Smooth muscle cell of the pulmonary artery (primary cell): ENCODE measurements at places on chromosomes 16 and 17. TPM values are rescaled to one million over a fixed set of nuclear protein-coding genes. Genes with fewer than 3 reads are reported as not detected.

IRX5 gene
- total RNA-seq, result 0.43 and 0.98 TPM in 2 replicates

CPHXL2 gene
- not detected in 2 replicates for total RNA-seq

CCL4L2 gene
- total RNA-seq, result 0.13 TPM in 1 of 2 replicates, not detected in the other

NPB gene
- total RNA-seq, result 0.39 and 0.92 TPM in 2 replicates

TMIGD1 gene
- not detected in 2 replicates for total RNA-seq

C17orf78 gene
- total RNA-seq, result not detected in 2 replicates

REXO5 gene
- total RNA-seq, result 2.8 and 3.0 TPM in 2 replicates

CCDC78 gene
- 1.6 and 4.9 TPM in 2 replicates for total RNA-seq

ABCA9 gene
- 12.0 and 62.2 TPM in 2 replicates for total RNA-seq

ACSM2B gene
- total RNA-seq, result not detected in 2 replicates

GRB7 gene
- 0.13 TPM in 1 of 2 replicates, not detected in the other for total RNA-seq

CLDN7 gene
- total RNA-seq, result 0.33 and 0.65 TPM in 2 replicates

ZNF174 gene
- 6.1 and 6.3 TPM in 2 replicates for total RNA-seq

TEKT5 gene
- total RNA-seq, result 0.07 and 0.13 TPM in 2 replicates

MMP15 gene
- total RNA-seq, result 2.4 and 4.3 TPM in 2 replicates

CDH1 gene
- total RNA-seq, result 0.13 and 0.52 TPM in 2 replicates

RAI1 gene
- total RNA-seq, result 10.9 and 15.0 TPM in 2 replicates

ADAP2 gene
- total RNA-seq, result 2.6 and 3.3 TPM in 2 replicates

TPSD1 gene
- total RNA-seq, result not detected in 2 replicates

LGALS9 gene
- total RNA-seq, result 1.1 and 1.3 TPM in 2 replicates

TUBG2 gene
- total RNA-seq, result 12.0 and 15.6 TPM in 2 replicates

MLKL gene
- total RNA-seq, result 9.8 and 14.6 TPM in 2 replicates

FOXN1 gene
- not detected in 2 replicates for total RNA-seq

TERB1 gene
- total RNA-seq, result 0.07 TPM in 1 of 2 replicates, not detected in the other

CACNG3 gene
- not detected in 2 replicates for total RNA-seq

SPECC1 gene
- 4.0 and 6.1 TPM in 2 replicates for total RNA-seq

CEP112 gene
- total RNA-seq, result 4.8 and 7.4 TPM in 2 replicates

AGRP gene
- total RNA-seq, result not detected in 2 replicates

AOC2 gene
- 0.79 and 0.85 TPM in 2 replicates for total RNA-seq

ACSM5 gene
- 0.13 TPM in 1 of 2 replicates, not detected in the other for total RNA-seq

ACSM3 gene
- 0.65 and 0.69 TPM in 2 replicates for total RNA-seq

LONP2 gene
- 77.1 and 87.8 TPM in 2 replicates for total RNA-seq

ZNF652 gene
- 12.6 and 16.0 TPM in 2 replicates for total RNA-seq

DRC3 gene
- 1.2 and 1.8 TPM in 2 replicates for total RNA-seq

TEKT1 gene
- total RNA-seq, result not detected in 2 replicates

USP43 gene
- total RNA-seq, result not detected in 2 replicates

RANBP10 gene
- total RNA-seq, result 7.8 and 7.9 TPM in 2 replicates

ALDOA gene
- 1,333 and 1,606 TPM in 2 replicates for total RNA-seq

PDILT gene
- total RNA-seq, result not detected in 2 replicates

KRTAP4-9 gene
- not detected in 2 replicates for total RNA-seq

HNF1B gene
- not detected in 2 replicates for total RNA-seq

ST6GALNAC1 gene
- 0.43 TPM in 1 of 2 replicates, not detected in the other for total RNA-seq

OR2C1 gene
- 0.26 TPM in 1 of 2 replicates, not detected in the other for total RNA-seq

KRTAP2-3 gene
- 0.56 TPM in 1 of 2 replicates, not detected in the other for total RNA-seq

ANKRD40CL gene
- not detected in 2 replicates for total RNA-seq

DOC2A gene
- total RNA-seq, result 0.20 and 0.33 TPM in 2 replicates

TUBD1 gene
- 5.3 and 6.8 TPM in 2 replicates for total RNA-seq

RBFOX1 gene
- total RNA-seq, result not detected in 2 replicates

CES5A gene
- total RNA-seq, result not detected in 2 replicates

KCNG4 gene
- not detected in 2 replicates for total RNA-seq

CCL23 gene
- not detected in 2 replicates for total RNA-seq

KRT12 gene
- total RNA-seq, result not detected in 2 replicates
